ENCODE measurements at places on chromosomes 3 and 15. TPM values are rescaled to one million over a fixed set of nuclear protein-coding genes. Genes with fewer than 3 reads are reported as not detected.

The SAXO2 gene
- total RNA-seq, result 0.12 TPM

The GOLGA8N gene
- 9.7 TPM for total RNA-seq

The SNX22 gene
- total RNA-seq, result 0.13 TPM

DNA sequence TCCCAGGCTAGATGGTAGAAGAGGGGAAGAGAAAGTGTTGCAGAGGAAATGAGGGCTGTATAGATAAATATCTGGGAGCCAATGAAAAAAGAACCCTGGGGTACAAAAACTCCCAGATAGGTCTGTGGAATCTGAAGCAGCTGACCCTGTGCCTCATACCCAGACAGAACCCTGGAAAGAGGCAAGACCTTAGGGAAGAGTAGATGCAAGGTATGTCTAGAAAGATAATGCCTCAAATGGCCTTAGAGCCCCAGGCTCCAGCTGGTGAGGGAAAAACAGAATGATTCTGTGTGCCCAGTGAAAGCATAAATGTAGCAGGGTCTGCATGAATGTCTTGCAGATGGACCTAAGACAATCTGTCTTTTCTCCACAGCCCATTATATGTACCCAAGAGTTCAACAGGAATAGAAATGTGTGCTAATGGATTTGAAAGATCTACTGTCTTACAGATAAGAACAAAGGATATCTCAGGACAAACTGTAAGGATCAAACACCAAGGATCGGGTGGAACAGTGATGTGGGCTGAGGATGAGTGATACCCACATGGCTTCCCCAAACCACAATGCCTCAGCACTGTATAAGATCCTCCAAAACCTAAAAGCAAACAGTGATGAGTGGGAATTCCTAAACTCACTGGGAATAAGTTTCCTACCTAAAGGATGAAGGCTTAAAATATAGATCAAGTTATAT lies 58.8 kb downstream of the NCEH1 start:
- no peaks in the 10 kb centered on the region for H3K36me3 ChIP-seq
- no peak overlapping the region for H3K27ac ChIP-seq
- ATAC-seq, result no peak

GRCh38 chr3:149233323-149233722 lies 11.7 kb upstream of the CP start:
- no peak overlapping the region for H3K4me3 ChIP-seq
- no peak overlapping the region for H3K27ac ChIP-seq
- H3K36me3 ChIP-seq, result no peaks in the 10 kb centered on the region
- no peaks in the 10 kb centered on the region for H3K4me1 ChIP-seq
- ATAC-seq, result no peak

- H3K4me3 ChIP-seq, result no peak overlapping the region
- no peaks in the 10 kb centered on the region for H3K36me3 ChIP-seq
- H3K4me1 ChIP-seq, result no peaks in the 10 kb centered on the region
- H3K27me3 ChIP-seq, result no peaks in the 10 kb centered on the region
Measured at GRCh38 chr15:31013863-31014607, 22.6 kb upstream of the MTMR10 start.

DNA sequence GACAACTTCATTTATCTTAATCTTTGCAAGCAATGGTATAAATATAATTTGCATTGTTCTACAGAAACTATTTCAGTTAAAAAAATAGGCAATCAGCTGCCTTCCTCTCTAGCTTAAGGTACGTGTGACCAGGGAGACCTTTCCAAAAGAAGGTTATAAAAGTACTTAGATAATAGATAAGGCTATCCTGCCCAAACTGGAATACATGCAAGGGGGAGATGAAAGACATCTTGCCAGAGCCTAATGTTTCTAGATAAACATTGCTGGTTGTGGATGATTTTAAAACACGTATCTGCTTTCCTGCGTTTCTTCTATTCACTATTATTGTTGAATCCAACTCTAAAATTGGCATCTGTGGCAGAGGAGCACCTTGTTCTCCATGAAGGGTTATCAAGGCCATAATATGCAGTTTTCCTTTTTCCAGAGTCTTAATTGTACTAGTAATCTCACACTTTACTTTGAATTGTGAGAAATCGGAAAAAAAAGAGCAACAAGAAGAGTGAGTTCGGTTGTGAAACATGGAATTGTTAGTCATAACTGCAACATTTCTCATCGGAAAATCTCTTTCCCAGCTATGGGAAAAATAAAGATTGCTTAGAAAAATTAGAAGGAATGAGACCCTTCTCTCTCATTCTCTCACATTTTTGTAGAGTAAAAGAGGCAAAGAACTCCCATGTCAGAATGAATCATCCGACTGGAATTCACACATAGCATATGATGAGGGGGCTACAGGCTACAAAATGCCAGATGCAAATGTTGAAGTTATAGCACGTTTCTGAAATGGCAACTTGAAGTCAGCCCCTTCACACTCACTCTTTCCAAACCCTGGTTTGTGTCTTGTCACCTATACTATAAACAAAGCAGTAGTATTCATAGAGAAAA lies 936.1 kb upstream of the NR2F2 start:
- H3K4me3 ChIP-seq, result no peak overlapping the region
- H3K4me1 ChIP-seq, result peaks cover 16% of the 10 kb centered on the region
- no peak for ATAC-seq
- no peaks in the 10 kb centered on the region for H3K27me3 ChIP-seq
- H3K36me3 ChIP-seq, result no peaks in the 10 kb centered on the region
- H3K27ac ChIP-seq, result peak overlapping the region; percentile 42

DNA sequence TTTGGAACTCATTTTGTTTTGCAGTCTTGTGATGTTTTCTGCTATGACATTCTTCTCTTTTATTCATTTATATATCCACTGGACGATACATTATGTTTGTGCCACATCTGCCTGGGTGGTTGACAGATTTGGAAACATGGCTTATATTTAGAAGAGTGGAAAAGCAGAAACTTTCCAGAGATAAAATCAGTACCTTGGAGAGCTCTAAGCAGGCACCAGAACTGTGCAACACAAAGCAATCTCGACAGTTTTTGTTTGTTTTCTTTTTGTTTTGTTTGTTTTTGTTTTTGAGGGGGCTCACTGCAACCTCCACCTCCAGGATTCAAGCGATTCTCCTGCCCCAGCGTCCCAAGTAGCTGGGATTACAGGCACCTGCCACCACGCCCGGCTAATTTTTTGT lies 45.5 kb downstream of the SYN2 start:
- ATAC-seq, result no peak
- no peaks in the 10 kb centered on the region for H3K4me1 ChIP-seq

GRCh38 chr3:46958467-46959160 lies 17.9 kb downstream of the CCDC12 start:
- ATAC-seq, result no peak
- H3K36me3 ChIP-seq, result no peaks in the 10 kb centered on the region
- H3K27me3 ChIP-seq, result no peaks in the 10 kb centered on the region

GRCh38 chr3:36428445-36428844 lies 48.1 kb downstream of the STAC start:
- no peaks in the 10 kb centered on the region for H3K36me3 ChIP-seq
- H3K27me3 ChIP-seq, result no peaks in the 10 kb centered on the region
- H3K4me3 ChIP-seq, result no peak overlapping the region
- no peak overlapping the region for H3K27ac ChIP-seq

DNA sequence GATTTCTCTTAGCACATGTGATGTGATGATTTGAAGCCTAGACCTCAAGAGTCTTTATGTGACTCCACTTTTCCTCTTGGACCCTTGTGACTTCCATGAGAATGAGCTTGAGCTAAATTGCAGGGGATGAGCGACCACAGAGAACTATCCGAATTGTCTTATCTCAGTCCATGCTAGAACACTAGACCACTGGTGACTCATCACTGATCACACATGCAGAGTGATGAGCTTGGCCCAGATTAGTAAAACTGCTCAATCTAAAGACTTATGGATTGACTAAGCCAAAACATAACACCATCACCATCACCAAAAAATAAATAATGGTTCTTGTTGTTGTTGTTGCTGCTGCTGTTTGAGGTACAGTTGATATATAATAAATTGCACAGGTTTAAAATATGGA lies 114.1 kb upstream of the CFAP20DC start:
- no peak for ATAC-seq
- no peak overlapping the region for H3K4me3 ChIP-seq
- no peaks in the 10 kb centered on the region for H3K36me3 ChIP-seq
- no peaks in the 10 kb centered on the region for H3K27me3 ChIP-seq
- no peak overlapping the region for H3K27ac ChIP-seq
- H3K4me1 ChIP-seq, result no peaks in the 10 kb centered on the region

GRCh38 chr15:49088996-49089395 lies 42.8 kb upstream of the SECISBP2L start:
- no peaks in the 10 kb centered on the region for H3K4me1 ChIP-seq
- no peak overlapping the region for H3K27ac ChIP-seq
- H3K36me3 ChIP-seq, result no peaks in the 10 kb centered on the region
- H3K27me3 ChIP-seq, result no peaks in the 10 kb centered on the region
- no peak overlapping the region for H3K4me3 ChIP-seq

- H3K4me3 ChIP-seq, result no peak overlapping the region
- no peaks in the 10 kb centered on the region for H3K4me1 ChIP-seq
- no peaks in the 10 kb centered on the region for H3K27me3 ChIP-seq
- H3K36me3 ChIP-seq, result no peaks in the 10 kb centered on the region
- no peak overlapping the region for H3K27ac ChIP-seq
Measured at GRCh38 chr3:70702132-70702531, 389.7 kb upstream of the MDFIC2 start.

GRCh38 chr3:85939074-85939482 lies 980.3 kb downstream of the CADM2 start:
- no peak overlapping the region for H3K4me3 ChIP-seq
- no peaks in the 10 kb centered on the region for H3K27me3 ChIP-seq
- no peak overlapping the region for H3K27ac ChIP-seq
- no peak for ATAC-seq
- no peaks in the 10 kb centered on the region for H3K4me1 ChIP-seq

DNA sequence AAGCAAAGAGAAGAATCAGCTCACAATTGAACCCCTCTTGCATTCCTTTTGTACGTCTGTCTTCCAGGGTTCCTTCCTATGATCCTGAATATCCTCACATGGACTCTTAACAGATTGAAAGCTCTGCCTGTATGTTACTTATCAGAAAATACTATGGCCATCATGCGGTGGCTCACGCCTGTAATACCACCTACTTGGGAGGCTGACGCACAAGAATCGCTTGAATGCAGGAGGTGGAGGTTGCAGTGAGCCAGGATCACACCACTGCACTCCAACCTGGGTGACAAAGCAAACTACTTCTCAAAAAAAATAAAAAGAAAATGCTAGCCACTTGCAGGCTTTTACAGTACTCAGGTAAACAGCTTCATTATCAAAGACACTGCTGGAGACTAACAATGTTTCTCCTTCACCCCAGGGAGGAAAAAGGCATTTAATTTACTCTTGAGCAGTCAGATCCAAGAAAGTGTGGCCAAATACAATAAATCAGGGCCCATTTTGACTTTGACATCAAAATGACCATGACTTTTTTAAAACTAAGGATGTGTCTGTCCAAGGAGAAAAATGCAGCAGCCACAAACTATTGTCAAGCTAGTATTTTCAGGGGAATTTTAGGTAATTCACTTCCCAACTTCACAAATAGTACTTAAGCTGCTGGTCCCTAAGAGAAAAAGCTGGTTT lies 27.3 kb downstream of the NPTN start:
- no peak overlapping the region for H3K4me3 ChIP-seq
- H3K27ac ChIP-seq, result peak overlapping the region; percentile 36
- H3K27me3 ChIP-seq, result no peaks in the 10 kb centered on the region
- no peaks in the 10 kb centered on the region for H3K36me3 ChIP-seq

DNA sequence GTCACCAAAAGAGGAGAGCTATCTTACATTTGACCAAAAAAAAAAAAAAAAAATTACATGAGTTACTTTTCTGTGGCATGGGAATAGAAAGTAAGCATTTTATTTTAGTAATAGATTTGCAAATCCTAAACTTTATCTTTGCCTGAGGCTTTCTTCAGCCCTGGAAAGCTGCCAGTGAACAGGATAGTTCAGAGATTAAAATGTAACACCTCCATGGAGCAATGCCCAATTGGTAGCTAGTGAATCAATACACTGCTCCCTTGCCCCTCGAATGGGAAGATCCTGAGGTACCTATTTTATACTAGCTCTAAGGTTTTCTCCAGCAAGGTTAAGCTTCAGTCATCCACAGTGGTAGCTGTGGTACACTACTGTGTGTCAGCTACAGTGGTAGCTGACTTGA lies 867.1 kb downstream of the NAALADL2 start:
- H3K4me1 ChIP-seq, result no peaks in the 10 kb centered on the region
- H3K27me3 ChIP-seq, result no peaks in the 10 kb centered on the region
- no peak overlapping the region for H3K27ac ChIP-seq
- no peak overlapping the region for H3K4me3 ChIP-seq
- no peak for ATAC-seq
- H3K36me3 ChIP-seq, result no peaks in the 10 kb centered on the region
